ENCODE measurements at places on chromosomes 4 and X.

- peak; percentile 9 for DNase-seq
Measured at GRCh38 chr4:102420563-102421398, 75.5 kb upstream of the SLC39A8 start.

- peak; percentile 39 for DNase-seq
Measured at GRCh38 chr4:158877069-158877468, 108.2 kb downstream of the FNIP2 start.

DNA sequence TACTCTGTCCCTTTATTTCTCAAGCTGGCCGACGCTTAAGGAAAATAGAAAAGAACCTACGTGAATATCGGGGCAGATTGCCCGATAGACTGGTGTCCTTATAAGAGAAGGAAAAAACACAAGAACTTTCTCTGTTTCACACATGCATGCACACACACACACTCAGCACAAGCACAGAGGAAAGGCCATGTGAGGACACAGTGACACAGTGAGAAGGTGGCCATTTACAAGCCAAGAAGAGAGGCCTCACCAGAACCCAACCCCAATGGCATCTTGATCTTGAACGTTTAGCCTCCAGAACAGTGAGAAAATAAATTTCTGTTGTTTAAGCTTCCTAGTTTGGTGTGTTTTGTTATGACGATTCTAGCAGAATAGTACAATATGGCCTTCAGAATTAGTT, 37.0 kb downstream of the SPRY1 start:
- no peak for DNase-seq

DNA sequence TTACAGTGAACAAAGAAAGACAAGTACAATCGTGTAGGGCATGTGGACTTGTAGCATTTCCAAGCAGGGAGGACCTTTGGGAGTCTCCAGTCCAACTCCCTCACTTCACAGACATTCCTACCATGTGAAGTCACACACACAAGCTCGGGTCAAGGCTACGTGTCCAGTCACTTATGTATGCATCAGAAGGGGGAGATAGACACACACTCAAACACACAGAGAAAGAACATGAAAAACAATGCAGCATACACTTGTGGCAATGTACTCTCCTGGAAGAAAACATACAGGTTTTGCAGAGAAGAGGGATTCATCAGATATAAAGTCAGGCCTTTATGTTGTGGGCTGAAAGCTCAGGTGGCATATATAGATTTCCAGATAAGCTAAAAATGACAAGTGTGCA, 136.1 kb upstream of the MID1 start:
- DNase-seq: no peak

GRCh38 chrX:38382663-38383062, 30.3 kb downstream of the OTC start:
- DNase-seq: no peak

GRCh38 chrX:13000301-13000811, 25.4 kb downstream of the TMSB4X start:
- no peak for DNase-seq

GRCh38 chr4:42945874-42946273, 53.4 kb downstream of the GRXCR1 start:
- DNase-seq: no peak

DNA sequence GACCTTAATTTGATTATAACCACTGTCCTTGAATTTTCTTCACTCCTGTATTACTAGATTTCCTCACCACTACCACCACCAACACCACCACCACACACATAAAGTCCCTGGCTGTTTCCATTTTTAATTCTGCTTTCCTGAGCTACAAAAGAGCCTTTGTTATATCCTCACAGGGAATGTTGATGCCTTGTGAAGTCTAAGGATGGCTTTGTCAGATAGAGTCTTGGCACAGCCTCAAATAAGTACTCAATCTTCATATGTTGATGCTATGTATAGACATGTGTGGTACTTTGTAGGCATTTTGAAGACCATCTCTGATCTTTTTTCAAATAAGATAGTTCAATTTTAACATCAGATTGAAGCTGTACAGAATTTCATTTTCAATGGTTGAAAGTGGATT, 1016.7 kb upstream of the LCORL start:
- no peak for DNase-seq

DNA sequence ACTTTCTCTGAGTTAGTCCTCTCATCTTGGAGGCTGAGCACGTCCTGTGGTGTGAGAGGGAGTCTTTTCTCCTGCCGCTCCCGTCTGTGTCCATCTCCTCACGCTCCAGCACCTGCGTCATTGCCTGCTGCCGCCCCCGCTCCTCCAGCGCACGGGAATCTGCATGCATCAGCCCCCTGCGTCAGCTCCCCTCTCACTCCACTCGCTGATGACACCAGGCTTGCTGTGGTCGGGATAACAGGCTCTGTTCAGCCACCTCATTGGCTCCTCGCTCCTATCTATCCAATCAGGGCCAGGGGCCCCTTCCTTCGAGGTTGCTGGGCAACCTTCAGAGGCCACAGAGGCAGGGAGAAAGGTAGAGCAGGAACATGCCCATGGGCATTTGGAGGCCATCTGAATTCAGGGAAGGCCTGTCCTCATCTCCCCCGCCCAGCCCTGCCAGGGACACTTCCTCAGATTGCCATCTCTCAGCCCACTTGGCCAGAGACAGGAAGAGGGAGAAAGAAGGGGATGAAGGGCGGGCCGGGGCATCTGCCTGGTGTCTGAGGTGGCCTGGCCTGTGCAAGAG, 9.3 kb downstream of the ZNF185 start:
- DNase-seq: no peak

DNA sequence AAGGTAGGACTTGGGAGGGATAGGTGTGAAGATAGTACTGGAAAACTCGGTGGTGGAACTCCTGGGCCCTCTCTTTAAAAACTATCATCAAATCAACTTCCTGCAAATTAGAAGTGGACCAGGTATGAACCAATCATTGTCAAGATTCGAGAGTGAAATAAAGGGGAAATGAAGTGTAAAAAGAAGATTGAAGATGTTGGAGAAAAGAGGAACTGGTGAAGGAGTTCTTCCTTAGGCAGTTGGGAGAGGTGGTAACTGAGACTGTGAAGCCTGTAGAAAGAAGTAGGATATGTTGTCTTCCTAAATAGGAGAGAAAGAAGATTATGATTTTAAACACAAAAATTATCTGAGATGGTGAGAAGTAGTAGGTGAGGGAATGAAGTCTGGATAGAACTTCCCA, 212.2 kb downstream of the PPP1R2C start:
- no peak for DNase-seq

DNA sequence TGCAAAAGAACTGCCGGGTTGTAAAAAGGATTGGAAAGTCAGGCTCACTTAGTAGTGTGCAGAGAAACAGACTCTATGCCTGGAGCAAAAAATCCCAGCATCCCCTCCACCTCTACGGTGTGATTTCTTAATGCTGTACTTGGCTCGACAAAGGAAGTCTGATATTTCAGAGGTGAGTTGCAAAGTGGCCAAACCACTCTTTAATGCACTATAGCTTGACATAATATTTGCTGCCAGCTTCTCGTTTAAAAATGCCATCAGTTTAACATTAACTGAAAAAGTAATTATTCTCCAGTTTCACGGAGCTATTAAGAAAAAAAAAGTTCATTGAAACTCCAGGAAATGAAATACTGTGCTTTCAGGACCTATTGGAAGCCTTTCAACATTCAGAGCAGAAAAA, 448.3 kb upstream of the ZFP42 start:
- DNase-seq: no peak

- DNase-seq: peak; percentile 56
Measured at GRCh38 chr4:39637586-39638353, 895 bp downstream of the SMIM14 start.

Data from erythroblast (primary cell).